Naive thymus-derived CD8-positive, alpha-beta T cell (primary cell): ENCODE measurements at places on chromosomes 5 and 9.

DNA sequence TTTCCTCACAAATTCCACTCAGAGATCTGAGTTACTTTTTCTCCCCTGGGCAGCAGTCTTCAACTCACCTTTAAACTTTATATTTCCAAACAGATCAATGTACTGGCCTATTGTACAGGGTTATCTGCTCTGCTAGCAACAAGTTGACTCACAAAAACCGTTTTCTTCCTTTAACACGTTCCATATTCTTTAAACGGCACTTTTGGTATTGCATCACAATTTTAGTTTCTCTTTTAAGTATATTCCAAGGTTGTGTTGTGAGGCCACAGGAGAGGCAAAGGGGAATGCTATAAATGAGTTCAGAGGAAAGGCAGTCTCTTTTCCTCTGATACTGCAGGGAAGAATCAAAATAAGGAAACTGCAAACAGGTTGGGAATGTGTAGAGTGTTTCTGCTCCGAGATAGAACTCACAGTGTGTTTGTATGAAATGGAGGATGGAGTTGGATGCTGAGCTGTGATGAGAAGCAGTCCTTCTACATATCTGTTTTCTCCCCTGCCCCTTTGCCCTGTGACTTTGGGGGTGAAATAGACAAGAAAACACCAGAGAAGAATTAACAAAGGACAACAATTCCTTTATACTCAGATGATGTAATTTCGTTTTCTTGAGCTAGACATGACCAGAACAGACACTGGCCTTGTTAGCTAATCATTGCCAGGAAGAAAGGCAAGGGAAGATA lies 9.9 kb upstream of the ALDOB start:
- peaks cover 12% of the 10 kb centered on the region for H3K4me1 ChIP-seq
- H3K27me3 ChIP-seq: peaks cover 82% of the 10 kb centered on the region
- H3K27ac ChIP-seq: no peak overlapping the region
- no peaks in the 10 kb centered on the region for H3K36me3 ChIP-seq
- no peak overlapping the region for H3K4me3 ChIP-seq

- H3K27ac ChIP-seq: no peak overlapping the region
- H3K4me3 ChIP-seq: no peak overlapping the region
- no peak for DNase-seq
- H3K4me1 ChIP-seq: peaks cover 2% of the 10 kb centered on the region
- no peaks in the 10 kb centered on the region for H3K27me3 ChIP-seq
Measured at GRCh38 chr9:123629531-123629930, 273.5 kb downstream of the CRB2 start.

DNA sequence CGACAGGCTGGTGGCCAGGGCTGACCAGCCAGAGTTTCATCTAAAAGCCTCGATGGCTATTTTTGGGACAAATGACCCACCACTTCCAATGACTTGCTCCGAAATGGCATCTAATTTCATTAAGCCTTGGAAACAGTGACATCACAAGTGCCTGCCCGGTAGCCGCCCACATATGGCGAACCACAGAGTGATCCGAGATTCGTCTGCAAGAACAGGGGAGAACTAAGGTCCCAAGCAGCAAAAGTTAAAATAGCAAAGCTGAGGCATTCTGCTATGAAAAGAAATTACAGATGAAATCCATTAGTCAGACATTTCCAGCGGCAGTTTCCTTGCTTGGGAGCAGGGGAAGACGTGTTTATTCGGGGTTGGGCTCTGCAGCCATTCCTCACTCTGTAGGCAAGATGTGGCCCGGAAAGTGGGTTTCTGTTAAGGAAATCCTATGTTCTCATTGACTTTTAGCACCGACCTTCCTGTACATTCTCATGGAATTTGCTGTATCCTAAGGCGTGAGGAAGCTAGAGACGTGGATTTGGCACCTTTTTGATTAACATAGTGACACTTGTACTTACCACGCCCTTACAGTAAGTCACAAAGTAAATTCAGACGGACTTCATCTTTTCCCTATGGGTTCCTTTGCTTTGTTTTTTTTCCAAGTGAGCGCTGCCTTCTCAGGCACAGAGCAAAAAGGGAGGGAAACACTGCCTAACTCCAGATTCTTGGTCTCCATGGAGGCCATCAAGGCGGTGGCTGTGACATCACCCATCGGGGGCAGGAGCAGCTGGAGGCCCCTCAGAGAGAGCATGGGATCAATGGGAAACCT lies 45.1 kb downstream of the ERGIC1 start:
- no peak overlapping the region for H3K4me3 ChIP-seq
- peaks cover 49% of the 10 kb centered on the region for H3K4me1 ChIP-seq
- H3K27me3 ChIP-seq: no peaks in the 10 kb centered on the region
- peaks cover 15% of the 10 kb centered on the region for H3K36me3 ChIP-seq

DNA sequence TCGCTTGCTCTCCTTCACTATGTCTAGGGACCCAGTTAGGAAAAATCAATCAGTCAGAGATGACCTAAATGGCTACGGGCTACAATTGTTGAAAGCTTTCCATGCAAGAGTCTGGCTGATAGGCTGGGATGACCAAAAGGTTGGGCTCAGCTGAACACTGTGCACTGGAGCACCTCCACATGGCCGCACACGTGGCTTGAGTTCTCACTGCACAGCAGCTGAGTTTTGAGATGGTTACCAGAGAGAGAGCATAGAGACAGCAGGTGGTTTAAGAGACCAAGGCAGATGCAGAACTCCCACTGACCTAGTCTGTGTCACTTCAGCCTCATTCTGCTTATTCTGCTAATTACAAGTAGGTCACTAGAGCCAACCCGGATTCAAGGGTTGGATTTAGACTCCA lies 2354.8 kb upstream of the C9orf72 start:
- H3K4me3 ChIP-seq: no peak overlapping the region
- H3K27ac ChIP-seq: no peak overlapping the region
- no peaks in the 10 kb centered on the region for H3K27me3 ChIP-seq
- H3K4me1 ChIP-seq: no peaks in the 10 kb centered on the region

GRCh38 chr5:31478901-31479300 lies 53.0 kb downstream of the DROSHA start:
- no peak overlapping the region for H3K4me3 ChIP-seq
- H3K27ac ChIP-seq: no peak overlapping the region
- no peaks in the 10 kb centered on the region for H3K27me3 ChIP-seq
- DNase-seq: no peak

GRCh38 chr5:76764374-76764773 lies 48.4 kb downstream of the F2R start:
- no peaks in the 10 kb centered on the region for H3K36me3 ChIP-seq
- H3K27ac ChIP-seq: no peak overlapping the region
- H3K4me1 ChIP-seq: no peaks in the 10 kb centered on the region
- DNase-seq: no peak
- H3K4me3 ChIP-seq: no peak overlapping the region

- no peaks in the 10 kb centered on the region for H3K27me3 ChIP-seq
- H3K36me3 ChIP-seq: no peaks in the 10 kb centered on the region
- no peaks in the 10 kb centered on the region for H3K4me1 ChIP-seq
- H3K4me3 ChIP-seq: no peak overlapping the region
- H3K27ac ChIP-seq: no peak overlapping the region
Measured at GRCh38 chr5:167699432-167699831, 592.0 kb upstream of the WWC1 start.

DNA sequence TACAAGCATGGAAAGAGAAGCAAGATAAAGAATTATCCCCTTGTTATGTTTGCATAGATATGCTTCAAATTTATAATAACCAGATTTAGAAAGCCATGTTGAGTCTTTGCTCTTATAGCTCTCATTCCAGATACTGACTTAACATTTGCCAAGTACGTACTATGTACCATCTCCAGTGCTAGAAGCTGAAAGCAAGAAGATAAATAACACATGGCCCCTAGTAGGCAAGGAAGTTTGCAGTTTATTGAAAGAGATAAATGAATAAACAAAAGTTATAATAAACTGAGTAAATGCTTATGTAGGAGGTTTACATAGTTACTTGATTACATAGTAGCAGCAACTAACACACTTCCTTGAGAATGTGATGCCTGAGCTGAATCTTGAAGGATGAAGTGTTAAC lies 628.4 kb downstream of the HINT1 start:
- no peaks in the 10 kb centered on the region for H3K36me3 ChIP-seq
- no peaks in the 10 kb centered on the region for H3K4me1 ChIP-seq
- no peak overlapping the region for H3K4me3 ChIP-seq
- DNase-seq: no peak
- H3K27me3 ChIP-seq: peaks cover 10% of the 10 kb centered on the region

DNA sequence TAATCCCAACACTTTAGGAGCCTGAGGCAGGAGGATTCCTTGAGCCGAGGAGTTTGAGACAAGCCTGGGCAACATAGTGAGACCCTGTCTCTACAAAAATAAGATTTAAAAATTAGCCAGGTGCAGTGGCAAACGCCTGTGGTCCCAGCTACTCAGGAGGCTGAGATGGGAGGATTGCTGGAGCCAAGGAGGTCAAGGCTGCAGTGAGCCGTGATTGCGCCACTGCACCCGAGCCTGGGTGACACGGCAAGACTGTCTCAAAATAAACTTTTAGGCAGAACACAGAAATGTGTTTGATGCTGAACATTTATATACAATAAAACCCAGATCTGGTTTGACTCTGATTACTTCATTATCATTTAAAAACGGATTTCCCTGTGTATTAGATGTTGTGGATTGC lies 4.9 kb downstream of the ENTR1 start:
- no peak for DNase-seq
- peaks cover 78% of the 10 kb centered on the region for H3K4me1 ChIP-seq
- H3K4me3 ChIP-seq: no peak overlapping the region
- no peaks in the 10 kb centered on the region for H3K36me3 ChIP-seq
- H3K27ac ChIP-seq: no peak overlapping the region
- no peaks in the 10 kb centered on the region for H3K27me3 ChIP-seq

- H3K27me3 ChIP-seq: no peaks in the 10 kb centered on the region
- DNase-seq: no peak
- peak overlapping the region; percentile 22 for H3K27ac ChIP-seq
- peaks cover 18% of the 10 kb centered on the region for H3K4me1 ChIP-seq
- peaks cover 5% of the 10 kb centered on the region for H3K36me3 ChIP-seq
Measured at GRCh38 chr5:75668445-75668844, 48.8 kb downstream of the POC5 start.

- peaks cover 3% of the 10 kb centered on the region for H3K27me3 ChIP-seq
- DNase-seq: no peak
- no peak overlapping the region for H3K4me3 ChIP-seq
- H3K4me1 ChIP-seq: peaks cover 30% of the 10 kb centered on the region
- no peak overlapping the region for H3K27ac ChIP-seq
- H3K36me3 ChIP-seq: no peaks in the 10 kb centered on the region
Measured at GRCh38 chr5:10552183-10553143, 11.4 kb upstream of the ANKRD33B start.

- no peak for DNase-seq
- H3K36me3 ChIP-seq: no peaks in the 10 kb centered on the region
- H3K27me3 ChIP-seq: peaks cover 5% of the 10 kb centered on the region
- H3K4me3 ChIP-seq: no peak overlapping the region
Measured at GRCh38 chr5:123450640-123451039, 27.4 kb upstream of the CEP120 start.

GRCh38 chr5:61991866-61992265 lies 314.1 kb upstream of the KIF2A start:
- no peaks in the 10 kb centered on the region for H3K36me3 ChIP-seq
- no peak overlapping the region for H3K4me3 ChIP-seq
- peaks cover 3% of the 10 kb centered on the region for H3K27me3 ChIP-seq
- DNase-seq: no peak

DNA sequence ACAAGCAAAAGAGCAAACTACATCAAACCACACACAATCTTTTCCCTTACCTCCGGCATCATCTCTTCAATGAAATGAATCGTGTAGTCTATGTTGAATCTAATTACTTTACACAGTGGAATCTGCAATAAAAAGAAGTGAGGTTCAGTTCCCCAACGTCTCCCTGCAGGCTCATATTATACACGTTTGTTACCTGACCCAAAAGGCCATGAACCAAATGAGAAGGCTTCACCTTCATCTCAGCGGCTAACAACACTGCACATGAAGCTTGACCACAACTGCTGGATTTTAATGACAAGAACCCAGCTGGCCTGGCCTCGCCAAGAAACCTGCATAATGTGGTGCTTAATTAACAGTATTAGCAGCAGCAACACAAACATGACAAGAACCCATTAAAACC lies 45.5 kb downstream of the DROSHA start:
- no peak for DNase-seq
- no peaks in the 10 kb centered on the region for H3K27me3 ChIP-seq
- no peak overlapping the region for H3K4me3 ChIP-seq

- H3K4me3 ChIP-seq: no peak overlapping the region
- H3K36me3 ChIP-seq: no peaks in the 10 kb centered on the region
- no peak overlapping the region for H3K27ac ChIP-seq
- H3K27me3 ChIP-seq: no peaks in the 10 kb centered on the region
- no peak for DNase-seq
- H3K4me1 ChIP-seq: no peaks in the 10 kb centered on the region
Measured at GRCh38 chr5:9297134-9297533, 248.7 kb downstream of the SEMA5A start.

- no peak overlapping the region for H3K27ac ChIP-seq
- H3K27me3 ChIP-seq: no peaks in the 10 kb centered on the region
- no peaks in the 10 kb centered on the region for H3K36me3 ChIP-seq
- H3K4me3 ChIP-seq: no peak overlapping the region
- DNase-seq: no peak
Measured at GRCh38 chr5:114308508-114308907, 53.4 kb upstream of the KCNN2 start.

DNA sequence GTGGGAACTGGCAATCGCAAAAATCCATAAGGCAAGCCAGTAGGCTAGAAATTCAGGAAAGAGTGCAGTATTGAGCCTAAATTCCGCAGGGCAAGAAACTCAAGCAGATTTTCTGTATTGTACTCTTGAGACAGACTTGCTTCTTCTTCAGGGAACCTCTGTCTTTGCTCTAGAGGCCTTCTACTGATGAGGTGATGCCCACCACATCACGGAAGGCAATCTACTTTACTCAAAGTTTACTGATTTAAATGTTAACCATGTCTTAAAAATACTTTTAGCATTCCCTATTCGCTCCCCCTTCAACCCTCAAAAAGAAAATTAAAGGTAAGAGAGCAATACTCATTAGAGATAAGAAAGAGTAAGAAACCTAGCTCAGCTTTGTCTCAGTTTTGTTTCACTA lies 11.3 kb downstream of the IL7R start:
- peaks cover 70% of the 10 kb centered on the region for H3K36me3 ChIP-seq
- no peak for DNase-seq
- no peaks in the 10 kb centered on the region for H3K27me3 ChIP-seq
- H3K4me3 ChIP-seq: peak overlapping the region; percentile 82

- H3K27me3 ChIP-seq: no peaks in the 10 kb centered on the region
- no peaks in the 10 kb centered on the region for H3K36me3 ChIP-seq
- DNase-seq: no peak
- H3K4me3 ChIP-seq: no peak overlapping the region
Measured at GRCh38 chr5:45639040-45639439, 57.1 kb downstream of the HCN1 start.
